ENCODE measurements at places on chromosomes 6 and 20. TPM values are rescaled to one million over a fixed set of nuclear protein-coding genes. Genes with fewer than 3 reads are reported as not detected.

The NOX3 gene
- not detected for total RNA-seq

The SCRT2 gene
- total RNA-seq: not detected

The SLPI gene
- 4.9 TPM for total RNA-seq

The EYS gene
- total RNA-seq: not detected

The ZFP57 gene
- total RNA-seq: not detected

The TREM1 gene
- 1.2 TPM for total RNA-seq

The KHDC1L gene
- total RNA-seq: not detected

The ANKEF1 gene
- total RNA-seq: 0.72 TPM

The TPD52L1 gene
- total RNA-seq: 5.2 TPM

The ABCF1 gene
- total RNA-seq: 31.8 TPM

The HTR1E gene
- total RNA-seq: not detected

The LY6G5B gene
- 2.1 TPM for total RNA-seq

The JPH2 gene
- total RNA-seq: 0.16 TPM

The THBD gene
- total RNA-seq: 6.5 TPM

The REM1 gene
- not detected for total RNA-seq

The C6orf132 gene
- 1.5 TPM for total RNA-seq

The CYP39A1 gene
- 3.4 TPM for total RNA-seq

The PHACTR1 gene
- 0.16 TPM for total RNA-seq

The SPATA25 gene
- total RNA-seq: 1.2 TPM

The BPIFB4 gene
- not detected for total RNA-seq

The MUCL3 gene
- not detected for total RNA-seq

The DAAM2 gene
- 2.5 TPM for total RNA-seq

The DHX16 gene
- total RNA-seq: 25.2 TPM

The SLC52A3 gene
- total RNA-seq: not detected

The RALY gene
- 105 TPM for total RNA-seq

The SEC23B gene
- 48.0 TPM for total RNA-seq

The PRSS35 gene
- total RNA-seq: 3.7 TPM

The ADA gene
- total RNA-seq: 5.7 TPM

The PRR18 gene
- not detected for total RNA-seq

The CALHM6 gene
- total RNA-seq: 2.0 TPM

The VGLL2 gene
- not detected for total RNA-seq

The LY86 gene
- total RNA-seq: not detected

The SNAP91 gene
- 0.52 TPM for total RNA-seq

The POU3F2 gene
- total RNA-seq: not detected

The TGM3 gene
- total RNA-seq: not detected

The FERMT1 gene
- total RNA-seq: 13.2 TPM

Data from epithelial cell of alveolus of lung (primary cell).